NCI-H524 treated with DMSO at 0.1 percent for 48 hours (cell line): ENCODE measurements at places on chromosomes 1 and 21.

- peak; percentile 72 for DNase-seq
These were observed 94.8 kb downstream of the TGFBR3 start for GRCh38 chr1:91791103-91791502.

DNA sequence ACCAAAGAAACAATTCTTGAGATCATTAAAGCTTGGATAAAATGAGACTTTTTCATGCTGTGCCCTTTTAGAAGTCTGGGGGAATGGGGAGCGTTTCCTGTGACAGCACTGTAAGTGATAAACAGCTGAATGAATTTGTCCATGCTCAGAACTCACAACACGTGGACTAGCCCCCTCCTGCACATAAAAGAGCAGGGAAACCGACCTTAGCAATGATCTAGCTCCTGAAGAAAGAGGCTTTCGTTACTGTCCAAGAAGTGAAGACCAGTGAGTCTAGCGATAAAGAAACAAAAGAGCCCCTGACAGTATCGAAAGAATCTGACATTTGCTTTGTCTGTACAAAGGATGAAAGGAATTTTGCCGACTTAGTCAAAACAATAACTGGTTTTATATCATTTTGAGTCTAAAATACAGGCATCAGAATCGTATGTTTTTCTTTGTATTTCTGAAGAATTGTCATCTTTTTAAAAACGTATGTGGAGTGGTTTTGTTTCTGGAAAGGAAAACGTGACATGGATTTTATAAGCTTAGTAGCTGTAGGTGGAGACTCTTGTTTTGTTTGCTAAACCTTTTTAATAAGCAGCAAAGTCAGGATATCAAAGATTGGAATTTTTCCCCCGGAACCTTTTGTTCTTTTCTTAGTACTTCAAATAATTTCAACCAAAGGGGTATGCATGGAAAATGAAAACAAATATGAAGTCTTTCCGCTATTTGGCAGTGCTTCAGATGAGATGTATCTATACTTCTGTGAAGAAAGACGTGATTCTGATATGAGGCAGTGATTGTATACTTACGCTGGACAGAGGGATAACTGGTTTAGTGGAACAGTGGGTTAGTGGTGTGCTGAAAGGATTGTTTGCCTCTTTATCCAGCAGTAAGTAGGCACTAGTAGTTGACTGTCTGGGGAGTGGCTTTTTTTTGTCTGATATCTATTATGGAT, 61.0 kb downstream of the MAST2 start:
- DNase-seq: no peak

DNA sequence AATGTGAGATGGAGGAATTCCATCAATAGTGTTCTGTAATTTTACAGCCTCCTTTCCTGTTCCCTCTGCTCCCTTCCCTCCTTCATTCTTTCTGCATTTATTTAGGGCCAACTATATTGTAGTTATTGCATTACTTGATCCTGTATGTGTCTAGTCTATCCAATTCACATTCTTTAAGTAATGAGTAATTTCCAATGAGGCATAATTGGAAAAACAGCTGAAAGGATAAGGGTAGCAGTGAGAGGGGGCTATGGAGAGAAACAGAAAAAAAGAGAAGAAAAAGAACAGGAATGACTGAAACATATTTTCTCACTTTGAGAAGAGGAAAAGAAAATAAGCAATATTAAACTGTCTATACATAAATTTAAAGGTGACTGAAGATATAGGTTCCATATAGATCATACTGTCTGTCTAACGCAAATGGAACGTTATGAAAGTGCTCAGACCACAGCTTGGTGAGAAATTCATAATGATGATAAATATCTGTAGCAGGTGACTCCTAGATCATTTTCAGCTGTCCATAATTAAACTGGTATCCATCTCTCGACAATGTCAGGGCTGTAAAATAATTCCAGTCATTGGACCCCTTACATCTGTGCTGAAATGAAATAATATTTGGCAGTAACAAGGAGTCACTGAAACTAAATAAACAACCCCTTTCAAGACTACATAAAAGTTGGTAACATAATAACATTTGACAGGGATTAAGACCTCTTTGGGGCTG, 61.8 kb downstream of the SPAG17 start:
- DNase-seq: no peak

DNA sequence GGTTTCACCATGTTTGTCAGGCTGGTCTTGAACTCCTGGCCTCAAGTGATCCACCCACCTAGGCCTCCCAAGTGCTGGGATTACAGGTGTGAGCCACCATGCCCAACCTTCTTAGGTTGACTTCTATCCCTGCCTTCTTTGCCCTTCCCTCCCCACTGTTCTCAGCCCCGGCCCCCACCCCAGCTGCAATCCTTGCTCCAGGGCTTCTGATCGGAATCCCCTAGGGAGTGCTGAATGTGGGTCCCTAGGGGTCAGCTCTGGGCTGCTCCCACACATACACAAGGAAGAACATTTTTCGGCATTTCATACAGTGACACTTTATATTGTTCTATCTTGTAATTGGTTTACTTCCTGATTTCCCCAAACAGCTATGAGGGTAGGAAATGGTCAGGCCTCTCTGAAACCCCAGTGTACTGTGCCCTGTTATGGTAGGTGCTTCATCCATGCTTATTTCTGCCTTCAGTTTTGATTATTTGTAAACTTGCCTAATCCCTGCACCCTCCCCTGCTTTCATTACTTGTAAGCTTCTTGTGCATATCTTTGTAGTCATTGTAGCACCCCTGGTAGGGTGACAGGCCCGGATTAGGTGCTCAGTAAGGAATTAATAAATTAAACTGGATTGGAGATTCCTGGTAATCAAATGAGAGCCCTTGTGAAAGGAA, 5.8 kb upstream of the SRP9 start:
- no peak for DNase-seq

DNA sequence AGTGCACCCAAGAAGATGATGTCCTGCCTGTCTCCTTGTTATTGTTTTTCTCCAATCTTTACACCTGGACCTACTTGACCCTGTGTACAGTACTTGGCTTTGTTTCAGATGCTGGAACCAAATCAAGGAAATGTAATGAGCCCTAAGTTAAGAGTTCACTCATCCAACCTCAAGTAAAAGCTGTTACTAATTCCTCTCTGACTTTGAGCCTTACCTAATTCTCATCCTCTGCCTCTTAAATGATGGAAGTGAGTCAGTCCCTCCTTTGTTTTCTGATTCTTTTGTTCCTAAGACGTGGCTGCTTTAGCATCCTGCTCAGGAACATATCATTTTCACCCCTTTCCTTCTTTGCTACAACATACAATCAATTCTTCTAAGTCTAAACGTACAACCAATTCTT, 15.3 kb upstream of the PLA2G4A start:
- DNase-seq: no peak

DNA sequence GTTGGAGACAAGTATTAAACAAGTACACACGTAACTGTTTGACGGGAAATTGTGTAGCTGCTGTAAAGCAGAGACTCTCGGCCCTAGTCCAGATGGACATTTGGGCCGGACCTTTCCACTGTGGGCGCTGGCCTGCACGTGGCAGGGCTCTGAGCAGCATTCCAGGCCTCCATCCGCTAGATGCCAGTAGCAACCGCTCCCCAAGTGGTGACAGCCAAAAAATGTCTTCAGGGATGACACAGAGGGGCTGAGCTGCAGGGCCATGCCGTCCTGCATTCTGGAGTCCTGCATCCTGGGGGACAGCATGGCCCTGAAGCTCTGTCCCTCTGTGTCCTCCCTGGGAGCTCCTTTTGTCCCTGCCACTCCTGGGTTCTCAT, 24.8 kb downstream of the A3GALT2 start:
- no peak for DNase-seq

DNA sequence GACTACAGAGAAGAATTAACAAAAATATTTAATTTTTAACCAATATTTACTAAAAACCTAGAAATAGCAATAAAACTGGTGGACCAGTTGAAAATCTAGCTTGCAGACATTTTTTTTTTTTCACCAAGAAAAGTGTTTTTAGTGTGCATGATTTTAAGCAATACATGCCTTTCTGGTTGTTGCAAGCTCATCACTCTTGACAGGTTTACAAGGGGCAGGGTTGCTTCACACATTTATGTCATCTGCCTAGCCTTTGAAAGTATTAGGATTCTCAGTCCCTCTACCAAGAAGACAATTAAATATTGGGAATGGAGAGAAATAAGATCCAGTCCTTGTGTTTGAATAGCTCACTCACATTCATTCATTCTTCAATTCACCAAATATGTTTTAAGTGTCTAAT, 53.8 kb upstream of the LYPLAL1 start:
- no peak for DNase-seq

- DNase-seq: no peak
These were observed 15.4 kb downstream of the MOV10 start for GRCh38 chr1:112689842-112690237.

GRCh38 chr21:45001134-45002095, 61.6 kb downstream of the SLX9 start:
- no peak for DNase-seq

GRCh38 chr1:39333296-39333695, 128.8 kb downstream of the MACF1 start:
- DNase-seq: no peak

DNA sequence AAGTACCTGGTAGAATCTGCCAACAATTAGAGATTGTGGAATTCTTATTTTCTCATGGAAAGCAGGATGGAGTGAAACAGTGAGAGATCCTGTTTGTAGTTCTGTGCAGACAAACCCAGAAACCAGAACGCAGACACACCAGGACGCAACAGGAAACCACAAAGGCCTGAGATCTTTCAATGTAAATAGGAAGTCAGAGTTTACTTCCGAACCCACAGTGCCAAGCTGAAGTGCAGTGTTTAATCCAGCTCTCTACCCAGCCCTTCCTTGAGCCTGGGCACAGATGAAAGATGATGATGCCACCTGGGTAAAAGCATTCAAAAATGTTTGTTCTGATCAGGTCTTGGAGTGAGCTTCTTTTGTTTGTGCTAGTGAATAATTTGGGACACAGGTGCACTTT, 244.2 kb upstream of the HOOK1 start:
- DNase-seq: no peak

DNA sequence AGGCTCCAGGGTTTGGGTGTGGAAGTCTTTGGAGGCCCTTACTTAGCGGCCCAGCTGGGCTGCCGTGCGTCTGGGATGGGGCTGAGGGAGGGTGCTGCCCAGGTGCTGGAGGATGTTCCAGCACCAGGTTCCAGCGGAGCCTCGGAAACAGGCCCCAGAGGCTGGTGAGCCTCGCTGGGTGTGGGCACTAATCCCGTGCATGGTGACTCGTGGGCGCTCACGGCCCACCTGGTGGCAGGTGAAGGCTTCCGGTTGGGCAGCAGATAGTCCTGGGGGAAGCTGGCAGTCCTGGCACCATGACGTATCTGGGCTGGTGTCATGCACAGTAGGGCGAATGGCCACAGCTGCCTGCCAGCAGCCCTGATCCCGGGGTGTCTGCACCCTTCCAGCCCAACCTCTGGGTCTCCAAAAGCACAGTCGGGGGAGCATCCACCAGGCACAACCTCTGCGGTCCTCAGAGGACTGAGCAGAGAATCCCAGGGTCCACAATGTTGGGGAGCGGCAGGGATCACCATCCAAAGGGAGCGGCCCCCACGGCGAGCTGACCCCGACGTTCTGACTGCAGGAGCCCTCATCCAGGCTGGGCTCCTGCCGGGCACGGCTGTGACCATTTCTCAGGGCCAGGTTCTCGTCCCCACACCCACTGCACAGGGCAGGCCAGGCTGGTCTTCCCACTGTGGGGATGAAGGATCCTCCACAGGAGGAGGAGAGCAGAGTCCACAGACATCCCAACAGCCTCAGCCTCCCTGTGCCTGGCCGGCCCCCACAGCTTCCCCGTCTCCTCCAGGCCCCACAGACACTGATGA, 25.3 kb downstream of the FTCD start:
- DNase-seq: no peak

DNA sequence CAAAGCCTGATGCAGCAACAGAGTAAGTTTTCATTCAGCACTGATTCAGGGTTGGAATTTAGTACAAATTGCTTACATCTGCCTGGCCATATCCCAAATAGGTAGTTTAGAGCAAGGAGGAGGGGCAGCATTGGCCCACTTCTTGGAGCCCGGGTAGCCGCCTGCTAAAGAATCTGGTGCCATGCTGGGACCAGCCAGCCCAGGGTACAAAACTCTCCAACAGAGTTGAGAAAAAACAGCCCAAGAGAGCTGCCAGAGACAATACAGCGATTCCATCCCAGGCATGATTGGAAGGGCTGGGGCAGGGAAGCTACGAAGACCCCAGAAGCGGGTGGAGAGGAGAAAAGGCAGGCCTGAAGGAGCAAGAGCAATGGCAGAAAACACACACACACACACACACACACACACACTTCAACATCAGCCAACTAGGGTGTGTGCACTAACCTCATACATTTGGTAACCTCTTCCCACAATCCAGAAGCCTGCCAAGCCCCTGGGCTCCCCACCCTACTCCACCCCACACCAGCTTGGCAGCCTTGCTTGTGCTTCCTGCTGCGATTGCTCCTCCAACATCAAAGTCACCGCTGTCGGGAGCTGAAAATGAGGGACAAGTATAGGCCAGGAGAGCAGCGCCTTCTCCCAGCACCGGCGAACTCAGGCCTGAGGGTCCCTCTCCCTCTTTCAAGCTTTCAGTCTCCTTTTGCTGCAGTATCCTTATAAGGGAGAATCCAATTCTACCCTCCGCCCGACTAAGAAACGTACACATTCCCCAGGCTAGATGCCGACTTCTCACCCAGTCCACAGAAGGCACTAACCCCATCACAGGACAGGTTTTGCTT, 1.2 kb downstream of the PIK3C2B start:
- no peak for DNase-seq
